ENCODE measurements at places on chromosomes 1 and 21. TPM values are rescaled to one million over a fixed set of nuclear protein-coding genes. Genes with fewer than 3 reads are reported as not detected.

- DNase-seq = no peak
Measured at GRCh38 chr1:117596023-117596720, 9.7 kb upstream of the TENT5C start.

DNA sequence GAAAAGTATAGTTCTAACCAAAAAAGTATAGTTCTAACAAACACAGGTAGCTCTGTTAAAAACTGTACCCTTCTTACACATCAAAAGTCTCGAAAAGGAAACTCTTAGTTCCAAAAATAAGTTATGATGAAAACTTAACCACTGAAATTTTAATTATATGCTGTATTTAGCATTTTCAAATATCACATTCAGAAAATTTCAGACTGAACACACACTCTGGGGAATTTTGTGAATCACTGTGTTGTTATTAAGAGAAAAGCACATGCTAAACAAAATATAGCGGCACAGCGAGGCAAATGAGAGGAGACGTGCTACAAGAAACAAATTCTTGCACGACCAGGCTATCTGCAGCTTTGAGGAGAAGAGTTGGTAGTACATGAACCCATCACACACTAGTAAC lies 30.4 kb downstream of the VAV3 start:
- no peak for DNase-seq

GRCh38 chr1:22318279-22318981 lies 133.2 kb upstream of the ZBTB40 start:
- no peak for DNase-seq

- DNase-seq = no peak
Measured at GRCh38 chr1:6419804-6420453, at the start of gene HES2. TSS of gene HES2 (minus strand) at chr1:6419919. CDS start at chr1:6419820, 99 bp downstream.

DNA sequence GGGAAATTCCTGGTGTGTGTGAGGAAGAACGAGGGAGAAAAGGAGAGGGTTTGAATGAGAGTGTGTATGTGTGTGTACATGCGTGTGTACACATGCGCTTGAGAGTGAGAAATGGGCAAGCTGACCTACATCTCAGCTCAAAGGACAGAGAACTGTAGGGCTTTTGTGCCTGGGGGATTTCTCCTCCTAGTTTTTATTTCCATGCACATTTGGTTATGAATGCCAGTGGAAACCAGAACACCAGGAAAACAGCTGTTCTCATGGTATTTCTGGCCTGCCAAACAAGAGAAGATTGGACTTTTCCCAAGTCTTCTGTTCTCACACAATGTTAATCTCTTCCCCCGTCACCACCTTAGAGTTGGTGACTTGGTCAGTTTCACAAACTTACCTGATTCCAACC lies 45.2 kb downstream of the SLC44A3 start:
- DNase-seq = peak; percentile 64

GRCh38 chr1:221462345-221462744 lies 279.5 kb downstream of the DUSP10 start:
- no peak for DNase-seq

DNA sequence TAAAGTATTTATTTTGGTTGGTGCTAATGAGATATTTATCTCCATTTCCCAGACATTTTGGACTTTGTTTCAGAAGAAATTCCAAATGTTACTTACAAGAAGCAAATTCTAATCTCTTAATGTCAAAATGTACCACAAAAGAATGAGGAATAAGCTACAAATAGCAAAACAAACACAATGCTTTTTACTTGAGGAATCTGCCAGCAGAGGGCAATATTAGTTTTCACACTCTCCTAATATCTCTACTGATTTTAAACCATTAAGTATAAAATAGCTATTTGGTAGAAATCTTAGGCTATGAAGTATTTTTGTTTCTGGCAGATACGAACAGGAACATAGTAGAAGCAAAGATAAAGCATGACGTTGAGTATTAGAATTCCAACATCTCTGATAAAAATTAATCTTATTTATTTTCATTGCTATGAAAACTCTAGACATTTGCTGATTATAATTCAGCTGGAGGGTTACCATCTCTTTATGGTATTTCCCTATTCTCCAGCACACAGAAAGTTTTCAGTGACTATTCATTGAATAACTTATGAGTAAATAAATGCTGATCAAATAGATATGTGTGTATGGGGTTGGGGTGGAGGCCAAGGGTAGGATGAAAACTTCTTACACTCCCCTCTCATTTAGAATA lies 13.4 kb upstream of the HMCN1 start:
- DNase-seq = no peak

DNA sequence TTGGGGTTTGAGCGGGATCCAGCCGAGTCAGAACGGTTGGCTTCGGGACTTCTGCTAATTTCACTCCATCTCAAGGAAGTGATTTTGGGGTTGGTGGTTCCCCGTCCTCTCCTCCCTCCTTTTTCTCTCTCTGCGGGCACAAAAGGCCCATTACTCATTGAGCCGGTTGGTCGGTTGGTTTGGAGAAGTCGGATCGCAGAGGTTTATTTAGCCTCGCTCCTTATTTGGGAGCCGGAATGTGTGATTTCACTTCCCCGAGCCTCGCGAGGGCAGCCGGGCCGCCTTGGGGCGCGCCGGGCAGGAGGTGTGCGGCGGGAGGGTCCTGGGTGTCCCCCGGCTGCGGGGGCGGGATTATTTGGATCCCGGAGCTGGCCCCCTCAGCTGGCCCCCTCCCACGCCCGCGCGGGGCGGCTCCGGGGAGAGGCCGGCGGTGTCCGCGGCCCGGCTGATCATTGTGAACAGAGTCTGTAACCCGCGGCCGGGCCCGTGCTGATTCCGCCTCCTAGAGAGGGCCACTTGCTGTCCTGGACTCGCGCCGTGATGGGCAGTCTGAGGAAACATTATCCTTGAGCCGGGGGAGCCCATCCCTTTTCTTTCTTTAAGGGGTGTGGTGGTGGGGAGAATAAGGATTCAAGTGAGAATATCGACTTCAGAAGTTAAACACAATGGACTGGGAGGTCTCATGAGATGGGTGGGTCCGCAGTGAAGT lies 1.2 kb downstream of the MAPKAPK2 start:
- DNase-seq = no peak

DNA sequence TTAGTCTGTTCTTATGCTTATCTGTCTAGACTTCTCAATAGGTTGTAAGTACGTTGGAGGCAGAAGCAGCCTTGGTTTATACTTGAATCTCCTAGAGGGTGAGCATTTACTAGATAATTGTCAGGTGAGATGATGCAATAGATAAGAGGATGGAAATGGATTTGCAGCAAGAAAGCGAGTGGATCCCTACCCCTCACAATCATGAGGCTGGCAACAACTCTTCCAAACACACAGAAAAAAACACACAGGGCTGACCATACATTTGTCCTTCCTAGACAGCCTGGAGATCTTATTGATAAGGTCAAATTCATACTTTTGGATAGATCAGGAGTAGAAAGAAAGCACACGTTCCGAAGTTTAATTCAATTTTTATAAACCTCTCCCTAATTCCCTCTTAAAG lies 481.4 kb upstream of the CAMK1G start:
- DNase-seq = no peak

DNA sequence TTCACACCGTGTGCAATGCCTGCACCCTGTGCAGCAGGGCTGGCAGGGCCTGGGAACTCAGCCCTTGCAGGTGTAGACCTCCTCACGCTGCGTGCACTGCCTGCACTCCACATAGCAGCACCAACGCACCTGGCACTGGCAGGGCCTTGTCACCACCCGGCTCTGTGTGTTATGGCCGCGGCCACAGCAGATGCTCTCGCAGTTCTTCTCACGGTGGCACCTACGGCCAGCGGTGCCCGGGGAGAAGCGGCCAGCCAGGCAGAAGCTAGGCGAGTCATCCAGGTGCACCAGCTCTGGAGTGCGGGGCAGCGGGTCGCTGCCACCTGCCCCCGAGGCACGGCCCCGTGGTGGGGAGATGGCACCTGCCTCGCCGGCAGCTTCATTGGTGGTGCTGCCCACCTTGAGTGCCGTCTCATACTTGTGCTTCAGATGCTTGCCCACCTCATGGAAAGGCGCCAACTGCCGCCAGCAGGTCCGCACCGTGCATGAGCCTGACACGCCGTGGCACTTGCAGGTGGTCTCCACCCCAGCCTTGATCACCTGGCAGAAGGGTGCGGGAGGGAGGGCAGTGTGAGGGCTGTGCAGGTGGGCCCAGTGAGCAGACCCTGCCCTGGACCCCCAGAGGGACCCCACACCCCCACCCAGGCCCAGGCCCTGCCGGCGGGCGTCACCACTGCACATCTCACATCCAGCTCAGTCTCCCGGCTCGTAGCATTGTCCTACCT lies 26.1 kb downstream of the WNT9A start:
- DNase-seq = no peak

DNA sequence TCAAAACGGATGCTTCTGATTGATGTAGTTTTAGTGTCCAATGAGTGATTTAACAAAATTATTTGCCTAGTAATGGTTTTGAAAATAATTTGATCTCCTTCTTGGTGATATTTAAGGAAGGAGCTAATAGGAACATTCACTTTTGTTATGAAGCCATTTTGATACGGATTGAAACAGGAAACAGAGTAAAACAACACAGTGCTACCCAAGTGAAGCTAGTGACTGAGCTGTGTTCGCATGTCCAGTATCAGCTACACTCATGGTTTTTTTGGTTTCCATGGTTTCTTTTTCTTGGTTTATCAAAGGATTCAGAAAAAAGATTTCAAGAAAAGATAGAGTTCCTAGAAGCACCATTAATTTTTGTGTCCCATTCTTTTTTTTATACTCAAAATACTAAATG lies 40.1 kb upstream of the PLEKHO1 start:
- DNase-seq = peak; percentile 1

- DNase-seq = no peak
Measured at GRCh38 chr1:15172405-15173259, 19.1 kb downstream of the TMEM51 start.

DNA sequence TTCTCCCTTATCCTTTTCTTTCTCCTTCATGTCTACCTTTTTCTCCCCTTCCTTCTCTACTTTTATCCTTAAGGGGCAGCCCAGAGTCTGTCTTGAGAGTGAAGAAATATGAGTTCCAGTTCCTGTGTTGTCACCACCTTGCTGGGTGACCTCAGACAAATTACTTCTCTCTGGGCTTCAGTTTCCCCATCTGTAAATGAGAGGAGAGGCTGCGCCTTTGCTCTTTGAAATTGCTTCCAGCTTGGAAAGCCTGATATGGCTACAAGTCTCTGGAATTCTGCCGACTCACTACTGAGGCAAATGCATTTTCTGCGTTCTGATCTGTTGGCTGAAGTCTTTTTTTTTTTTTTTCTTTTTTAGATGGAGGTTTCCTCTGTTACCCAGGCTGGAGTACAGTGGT lies 119.2 kb downstream of the SYF2 start:
- DNase-seq = no peak

GRCh38 chr1:56336982-56337381 lies 242.4 kb downstream of the PLPP3 start:
- DNase-seq = no peak

- no peak for DNase-seq
Measured at GRCh38 chr21:35335951-35336446, 286.9 kb upstream of the RUNX1 start.

DNA sequence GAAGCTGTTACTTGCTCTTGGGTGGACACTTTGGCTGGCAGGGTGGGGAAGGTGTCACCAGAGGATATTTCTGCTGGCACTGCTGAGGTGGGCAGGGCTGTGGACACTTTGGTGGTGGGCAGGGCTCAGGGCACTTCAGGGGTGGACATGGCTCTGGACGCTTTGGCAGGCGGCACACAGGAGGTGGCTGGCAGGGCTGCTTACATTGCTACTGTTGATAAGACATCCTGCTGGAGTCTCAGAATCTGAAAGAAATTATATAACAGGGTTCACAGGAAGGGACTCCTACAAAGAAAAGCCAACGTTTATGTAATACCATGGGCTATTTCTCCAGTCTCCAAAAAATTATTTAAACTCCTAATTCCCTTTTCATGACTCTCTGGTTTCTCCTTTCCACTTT lies 10.2 kb downstream of the SPRR2G start:
- DNase-seq = no peak

DNA sequence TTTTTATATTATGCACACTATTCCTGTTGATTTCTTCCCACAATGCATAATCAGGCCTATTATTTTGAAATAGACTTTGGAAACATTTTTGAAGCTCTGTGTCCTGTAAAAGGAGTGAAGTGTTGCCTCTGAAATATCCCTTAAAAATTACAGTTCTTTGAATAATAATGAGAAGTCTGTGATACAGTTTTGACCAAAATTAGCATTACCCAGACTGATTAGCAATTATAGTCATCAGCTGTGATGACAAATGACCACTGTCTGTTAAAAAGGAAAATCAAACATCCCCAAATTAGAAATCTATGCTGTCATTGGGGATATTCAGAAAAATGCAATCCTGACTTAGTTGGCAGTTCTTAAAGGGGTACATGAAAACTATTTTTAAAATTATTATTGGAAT lies 63.7 kb downstream of the PTGS2 start:
- DNase-seq = no peak

- no peak for DNase-seq
Measured at GRCh38 chr1:200296091-200296661, 113.7 kb downstream of the ZNF281 start.

DNA sequence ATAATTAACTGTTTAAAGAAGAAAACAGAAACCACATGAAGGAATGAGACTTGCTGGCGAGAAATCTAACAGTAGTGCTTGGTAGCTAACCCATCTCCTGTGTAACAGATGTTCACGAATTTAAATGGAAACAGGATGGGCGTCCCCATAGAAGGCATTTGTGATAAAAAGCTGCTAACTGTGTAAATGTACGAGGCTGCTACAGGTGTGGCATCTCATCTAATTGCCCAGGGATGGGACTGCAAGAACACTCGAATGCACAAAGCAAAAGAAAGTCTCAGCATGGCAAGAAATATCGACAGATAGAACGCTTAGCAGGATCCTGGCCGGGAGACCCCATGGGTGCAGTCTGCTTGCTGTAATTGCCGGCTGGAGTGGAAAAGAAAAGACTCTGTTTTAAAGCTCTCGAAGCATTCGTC lies 112.7 kb downstream of the RUNX1 start:
- DNase-seq = no peak

- DNase-seq = no peak
Measured at GRCh38 chr1:193729429-193729828, 543.0 kb upstream of the B3GALT2 start.

DNA sequence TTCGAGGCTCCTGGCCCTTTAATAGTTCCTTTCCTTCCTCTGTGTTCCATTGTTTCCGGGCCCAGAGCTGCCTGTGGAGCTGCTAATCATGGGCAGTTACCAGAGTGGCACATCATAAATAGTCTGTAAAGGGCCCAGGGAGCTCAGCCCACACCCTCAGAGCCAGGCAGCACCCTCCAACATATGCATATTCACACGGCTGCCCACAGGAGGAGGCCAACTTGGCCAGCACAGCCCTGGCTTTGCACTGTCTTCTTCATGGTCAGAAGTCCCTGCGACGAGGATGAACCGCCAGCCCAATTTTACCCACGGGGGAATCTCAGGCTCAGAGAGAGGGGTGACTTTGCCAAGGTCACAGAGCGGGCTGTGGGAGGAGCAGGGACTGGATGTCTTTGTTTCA lies 172.5 kb downstream of the TRABD2B start:
- no peak for DNase-seq

BSND gene
- not detected for total RNA-seq

GBP6 gene
- total RNA-seq = not detected

HORMAD1 gene
- total RNA-seq = not detected

SUSD4 gene
- total RNA-seq = not detected

TTC22 gene
- not detected for total RNA-seq

All from pulmonary artery endothelial cell (primary cell).